ENCODE measurements at places on chromosomes 3 and 15.

DNA sequence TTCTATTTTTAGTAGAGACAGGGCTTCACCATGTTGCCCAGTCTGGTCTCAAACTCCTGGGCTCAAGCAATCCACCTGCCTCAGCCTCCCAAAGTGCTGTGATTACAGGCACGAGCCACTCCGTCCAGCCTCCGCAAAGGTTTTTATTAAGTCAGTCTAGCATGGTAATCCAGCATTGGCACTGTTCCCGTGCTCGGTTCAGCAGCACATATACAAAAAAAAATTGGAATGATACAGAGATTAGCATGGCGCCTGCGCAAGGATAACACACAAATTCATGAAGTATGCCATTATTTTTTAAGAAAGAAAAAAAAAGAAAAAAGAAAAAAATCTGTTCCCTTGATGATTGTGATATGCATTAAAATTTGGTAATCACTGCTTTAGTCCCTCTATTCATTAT, 8.5 kb downstream of the CKMT1A start:
- no peaks in the 10 kb centered on the region for H3K36me3 ChIP-seq
- no peak overlapping the region for H3K4me3 ChIP-seq
- H3K27ac ChIP-seq = no peak overlapping the region
- no peaks in the 10 kb centered on the region for H3K4me1 ChIP-seq

- peaks cover 13% of the 10 kb centered on the region for H3K4me1 ChIP-seq
- peaks cover 17% of the 10 kb centered on the region for H3K36me3 ChIP-seq
- H3K27me3 ChIP-seq = no peaks in the 10 kb centered on the region
- no peak for DNase-seq
- no peak overlapping the region for H3K27ac ChIP-seq
These were observed 28.2 kb downstream of the MYEF2 start for GRCh38 chr15:48149858-48150257.

DNA sequence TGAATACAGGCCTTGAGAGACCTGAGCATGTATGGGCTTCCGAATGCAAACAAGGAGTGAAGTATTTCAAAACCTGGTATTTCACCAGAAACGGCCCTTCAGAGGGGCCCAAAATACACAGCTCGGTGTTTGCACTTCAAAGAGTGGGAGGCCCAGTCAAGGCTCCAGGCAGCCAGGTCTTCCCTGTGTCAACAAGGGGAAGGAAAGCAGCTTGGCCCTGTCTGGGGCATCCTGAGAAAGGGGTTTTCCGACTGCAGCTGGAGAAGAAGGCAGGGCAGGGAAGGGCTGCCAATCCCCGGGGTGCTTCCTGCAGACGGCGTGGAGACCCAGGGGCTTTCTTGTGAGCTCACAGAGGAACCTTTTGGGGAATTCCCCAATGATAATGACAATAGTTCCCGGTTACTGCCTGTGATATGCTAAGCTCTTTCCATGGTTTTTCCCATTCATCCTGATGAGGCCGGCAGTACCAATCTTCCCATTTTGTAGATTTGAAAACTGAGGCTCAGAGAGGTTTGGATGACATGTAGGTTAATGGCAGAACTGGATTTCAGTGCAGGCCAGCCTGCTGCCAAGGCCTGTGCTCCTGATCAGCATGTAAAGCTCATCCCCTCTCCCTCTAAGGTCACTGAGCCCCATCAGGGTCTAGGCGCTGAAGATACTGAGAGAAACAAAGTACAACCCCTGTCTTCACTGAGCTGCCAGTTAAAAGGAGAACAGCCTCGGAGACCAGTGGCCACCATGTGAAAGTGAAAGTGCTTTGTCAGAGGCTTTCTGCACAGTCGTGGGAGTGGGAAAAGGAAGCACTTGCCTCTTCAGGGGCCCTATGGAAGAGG, 43.0 kb upstream of the TLE3 start:
- H3K4me1 ChIP-seq = no peaks in the 10 kb centered on the region
- no peak overlapping the region for H3K4me3 ChIP-seq
- DNase-seq = no peak
- H3K36me3 ChIP-seq = no peaks in the 10 kb centered on the region

GRCh38 chr3:9951962-9952805, at the start of gene PRRT3:
TSS of gene PRRT3 (minus strand) at chr3:9952408. CDS start at chr3:9950115, 2,293 bp downstream.
- H3K36me3 ChIP-seq = no peaks in the 10 kb centered on the region
- DNase-seq = no peak
- H3K27ac ChIP-seq = no peak within 1 kb of the TSS
- H3K4me3 ChIP-seq = peak within 1 kb of the TSS; percentile 34

- H3K27ac ChIP-seq = no peak overlapping the region
- no peak for DNase-seq
- no peaks in the 10 kb centered on the region for H3K4me1 ChIP-seq
- no peaks in the 10 kb centered on the region for H3K36me3 ChIP-seq
- no peaks in the 10 kb centered on the region for H3K27me3 ChIP-seq
These were observed 529.7 kb upstream of the IL12A start for GRCh38 chr3:159458982-159459381.

DNA sequence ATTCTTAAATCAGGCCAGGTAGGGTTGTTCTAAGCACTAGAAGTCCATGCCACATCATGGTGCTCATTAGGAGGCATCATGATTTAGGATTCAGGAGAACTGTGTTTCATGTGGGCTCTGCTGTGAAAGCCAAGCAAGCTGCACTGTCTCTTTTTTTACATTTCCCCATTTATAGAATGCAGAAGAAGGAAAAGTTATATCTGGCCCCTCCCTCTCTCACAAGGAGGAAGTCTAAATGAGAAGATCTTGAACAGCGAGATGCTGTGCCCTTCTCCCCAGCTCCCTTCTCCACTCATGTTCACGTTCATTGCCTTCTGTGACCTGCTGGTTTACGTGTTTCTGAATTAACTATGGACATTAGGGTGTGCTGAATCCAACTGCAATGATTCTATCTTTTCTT, 178.5 kb upstream of the RASGRP1 start:
- no peaks in the 10 kb centered on the region for H3K4me1 ChIP-seq
- no peak for DNase-seq
- no peaks in the 10 kb centered on the region for H3K36me3 ChIP-seq
- H3K27ac ChIP-seq = no peak overlapping the region
- no peak overlapping the region for H3K4me3 ChIP-seq

DNA sequence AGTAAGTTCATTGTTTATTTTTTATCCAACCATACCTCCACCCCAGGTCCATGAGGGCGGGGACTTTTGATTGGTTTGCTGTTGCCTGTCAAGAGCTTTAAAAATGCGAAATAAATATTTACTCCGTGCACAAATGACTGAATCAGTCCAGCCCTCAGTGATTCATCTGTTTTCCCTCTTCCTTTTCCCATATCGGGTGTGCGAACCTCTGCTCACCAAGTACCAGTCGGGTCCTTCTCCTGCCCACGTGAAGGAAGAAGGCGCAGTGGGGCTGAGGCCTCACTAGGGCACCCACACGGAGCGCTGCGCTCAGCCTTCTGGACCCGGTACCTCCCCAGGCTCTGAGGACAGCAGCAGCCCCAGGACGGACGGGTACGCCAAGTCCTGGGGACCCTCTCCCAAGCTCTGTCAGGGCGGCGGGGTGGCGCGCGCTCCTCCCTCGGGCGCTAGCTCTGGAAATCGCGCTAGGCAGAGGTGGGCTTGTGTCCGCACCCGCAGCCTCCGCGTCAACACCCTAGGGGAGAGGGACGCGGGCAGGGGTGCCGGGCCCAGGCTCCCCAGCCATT, 70.5 kb upstream of the EPHB3 start:
- no peak overlapping the region for H3K4me3 ChIP-seq
- H3K27me3 ChIP-seq = no peaks in the 10 kb centered on the region
- H3K4me1 ChIP-seq = no peaks in the 10 kb centered on the region

- H3K27ac ChIP-seq = no peak overlapping the region
- no peaks in the 10 kb centered on the region for H3K27me3 ChIP-seq
- no peak for DNase-seq
These were observed 58.7 kb upstream of the ACAN start for GRCh38 chr15:88744548-88745020.

GRCh38 chr3:87796137-87796842, 262.5 kb downstream of the CGGBP1 start:
- DNase-seq = no peak
- H3K4me3 ChIP-seq = no peak overlapping the region
- H3K36me3 ChIP-seq = no peaks in the 10 kb centered on the region
- peak overlapping the region; percentile 13 for H3K27ac ChIP-seq

DNA sequence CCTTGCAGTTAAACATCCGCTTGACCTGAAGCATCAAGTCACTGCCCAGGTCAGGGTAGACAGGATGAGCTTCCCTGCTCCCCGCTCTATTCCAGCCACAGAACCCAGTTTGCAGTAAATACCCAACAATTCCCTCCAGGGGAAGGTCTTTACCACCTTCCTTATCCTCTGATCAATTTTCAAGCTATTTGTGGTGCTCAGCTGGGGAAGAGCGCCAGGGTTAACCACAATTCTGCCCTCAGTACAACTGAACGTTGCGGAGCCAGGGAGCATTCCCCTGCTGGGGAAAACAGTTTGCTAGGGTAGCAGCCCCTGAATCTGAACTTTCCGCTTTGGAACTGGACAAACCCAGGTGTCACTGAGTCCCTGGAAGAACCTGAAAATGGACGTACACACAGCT, 28.5 kb downstream of the RBPMS2 start:
- no peaks in the 10 kb centered on the region for H3K27me3 ChIP-seq
- no peak overlapping the region for H3K27ac ChIP-seq
- H3K36me3 ChIP-seq = no peaks in the 10 kb centered on the region
- DNase-seq = no peak
- H3K4me1 ChIP-seq = no peaks in the 10 kb centered on the region
- no peak overlapping the region for H3K4me3 ChIP-seq

GRCh38 chr3:77086408-77086807, 46.5 kb downstream of the ROBO2 start:
- H3K36me3 ChIP-seq = no peaks in the 10 kb centered on the region
- H3K4me3 ChIP-seq = no peak overlapping the region
- no peak overlapping the region for H3K27ac ChIP-seq
- DNase-seq = no peak
- H3K27me3 ChIP-seq = no peaks in the 10 kb centered on the region
- H3K4me1 ChIP-seq = no peaks in the 10 kb centered on the region

DNA sequence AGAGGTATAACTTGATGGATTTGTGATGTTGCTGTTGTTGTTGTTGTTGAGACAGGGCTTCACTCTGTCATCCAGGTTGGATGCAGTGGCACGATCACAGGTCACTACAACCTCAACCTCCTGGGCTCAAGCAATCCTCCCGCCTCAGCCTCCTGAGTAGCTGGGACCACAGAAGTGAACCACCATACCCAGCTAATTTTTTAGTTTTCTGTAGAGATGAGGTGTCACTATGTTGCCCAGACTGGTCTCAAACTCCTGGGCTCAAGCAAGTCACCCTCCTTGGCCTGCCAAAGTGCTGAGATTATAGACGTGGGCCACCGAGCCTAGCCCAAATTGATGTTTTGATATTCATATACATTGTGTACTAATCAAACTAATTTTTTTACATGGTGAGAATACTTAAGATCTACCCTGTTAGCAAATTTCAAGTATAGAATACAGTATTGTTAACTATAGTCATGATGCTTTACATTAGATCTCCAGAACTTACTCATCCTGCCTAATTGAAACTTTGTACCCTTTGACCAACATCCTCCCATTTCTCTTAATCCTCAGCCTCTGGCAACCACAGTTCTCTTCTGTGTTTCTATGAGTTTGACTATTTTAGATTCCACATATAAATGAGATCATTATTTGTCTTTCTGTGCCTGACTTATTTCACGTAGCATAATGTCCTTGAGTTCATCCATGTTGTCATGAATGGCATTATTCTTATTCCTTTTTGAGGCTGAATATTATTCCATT, 23.2 kb downstream of the LMCD1 start:
- H3K4me1 ChIP-seq = peaks cover 58% of the 10 kb centered on the region
- no peaks in the 10 kb centered on the region for H3K36me3 ChIP-seq
- no peak for DNase-seq
- H3K27me3 ChIP-seq = no peaks in the 10 kb centered on the region

- no peak overlapping the region for H3K4me3 ChIP-seq
- H3K4me1 ChIP-seq = no peaks in the 10 kb centered on the region
- no peak for DNase-seq
- H3K27ac ChIP-seq = no peak overlapping the region
- no peaks in the 10 kb centered on the region for H3K36me3 ChIP-seq
These were observed 324.8 kb upstream of the TBL1XR1 start for GRCh38 chr3:177522051-177522450.

- no peaks in the 10 kb centered on the region for H3K36me3 ChIP-seq
- DNase-seq = no peak
- no peak overlapping the region for H3K4me3 ChIP-seq
- H3K4me1 ChIP-seq = no peaks in the 10 kb centered on the region
These were observed 381.1 kb upstream of the RASGRP1 start for GRCh38 chr15:38945551-38946298.

- H3K36me3 ChIP-seq = no peaks in the 10 kb centered on the region
- no peaks in the 10 kb centered on the region for H3K27me3 ChIP-seq
- no peaks in the 10 kb centered on the region for H3K4me1 ChIP-seq
- H3K27ac ChIP-seq = no peak overlapping the region
- no peak for DNase-seq
- no peak overlapping the region for H3K4me3 ChIP-seq
These were observed 42.4 kb downstream of the TIGIT start for GRCh38 chr3:114336122-114336697.

GRCh38 chr15:43648649-43649429, at the start of gene CATSPER2:
TSS of gene CATSPER2 (minus strand) at chr15:43648844. CDS start at chr15:43648061, 783 bp downstream.
- no peak within 1 kb of the TSS for H3K27ac ChIP-seq
- no peaks in the 10 kb centered on the region for H3K27me3 ChIP-seq
- no peaks in the 10 kb centered on the region for H3K36me3 ChIP-seq
- no peak within 1 kb of the TSS for H3K4me3 ChIP-seq
- DNase-seq = no peak

- no peaks in the 10 kb centered on the region for H3K4me1 ChIP-seq
- no peaks in the 10 kb centered on the region for H3K36me3 ChIP-seq
- no peaks in the 10 kb centered on the region for H3K27me3 ChIP-seq
- DNase-seq = no peak
These were observed 367.6 kb upstream of the PLSCR5 start for GRCh38 chr3:146972726-146973125.

- no peak for DNase-seq
- H3K27ac ChIP-seq = no peak overlapping the region
- no peaks in the 10 kb centered on the region for H3K4me1 ChIP-seq
- no peaks in the 10 kb centered on the region for H3K27me3 ChIP-seq
These were observed 647.4 kb upstream of the LMCD1 start for GRCh38 chr3:7854266-7854665.

- no peak overlapping the region for H3K27ac ChIP-seq
- H3K4me1 ChIP-seq = no peaks in the 10 kb centered on the region
- H3K4me3 ChIP-seq = no peak overlapping the region
- H3K27me3 ChIP-seq = no peaks in the 10 kb centered on the region
- DNase-seq = no peak
- no peaks in the 10 kb centered on the region for H3K36me3 ChIP-seq
These were observed 67.2 kb downstream of the CFAP44 start for GRCh38 chr3:113374078-113374477.

- no peaks in the 10 kb centered on the region for H3K4me1 ChIP-seq
- no peak overlapping the region for H3K27ac ChIP-seq
- no peak overlapping the region for H3K4me3 ChIP-seq
- H3K27me3 ChIP-seq = no peaks in the 10 kb centered on the region
- H3K36me3 ChIP-seq = no peaks in the 10 kb centered on the region
These were observed 76.3 kb upstream of the FRMD4B start for GRCh38 chr3:69462022-69462825.

DNA sequence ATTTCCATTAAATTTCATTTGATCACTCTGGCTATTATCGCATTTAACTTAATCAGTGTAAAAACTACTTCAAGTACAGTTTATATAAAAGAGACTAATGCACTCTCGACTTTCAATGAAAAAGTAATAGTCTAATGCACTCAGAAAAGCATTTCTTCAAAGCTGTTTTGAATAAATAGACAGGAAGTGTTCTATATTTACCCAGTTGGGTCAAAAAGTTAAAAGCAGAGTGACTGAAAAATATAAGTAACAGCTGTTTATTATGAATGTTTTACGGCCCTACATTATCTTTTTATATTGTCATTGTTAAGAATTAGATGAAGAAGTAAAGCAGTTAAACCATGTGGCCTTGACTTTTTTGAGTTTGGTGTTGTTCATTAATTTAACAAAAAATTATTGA, 391.8 kb downstream of the ZPLD1 start:
- no peak overlapping the region for H3K27ac ChIP-seq
- H3K4me1 ChIP-seq = no peaks in the 10 kb centered on the region
- DNase-seq = no peak
- no peak overlapping the region for H3K4me3 ChIP-seq
- no peaks in the 10 kb centered on the region for H3K36me3 ChIP-seq

All from tibial nerve (tissue), 4 donors.